ENCODE measurements at places on chromosomes 7 and 10.

DNA sequence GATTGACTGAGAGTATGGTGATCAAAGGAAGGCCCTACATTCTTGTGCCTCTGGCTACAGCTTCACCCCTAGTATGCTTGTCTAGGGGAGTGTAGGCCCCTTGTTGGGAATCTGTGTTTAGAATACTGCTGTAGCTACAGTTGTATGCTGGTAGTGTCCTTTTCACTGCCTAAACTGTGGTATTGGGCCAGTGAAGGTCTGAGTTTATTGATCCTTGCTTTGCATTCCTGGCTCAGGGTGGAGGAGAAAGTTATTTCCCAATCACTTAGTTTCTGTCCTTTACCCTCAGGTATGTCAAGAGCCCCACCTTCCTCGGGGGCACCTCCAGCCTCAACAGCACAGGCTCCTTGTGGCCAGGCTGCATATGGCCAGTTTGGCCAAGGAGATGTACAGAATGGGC, 6.6 kb downstream of the SEC24C start:
- no peak for DNase-seq

DNA sequence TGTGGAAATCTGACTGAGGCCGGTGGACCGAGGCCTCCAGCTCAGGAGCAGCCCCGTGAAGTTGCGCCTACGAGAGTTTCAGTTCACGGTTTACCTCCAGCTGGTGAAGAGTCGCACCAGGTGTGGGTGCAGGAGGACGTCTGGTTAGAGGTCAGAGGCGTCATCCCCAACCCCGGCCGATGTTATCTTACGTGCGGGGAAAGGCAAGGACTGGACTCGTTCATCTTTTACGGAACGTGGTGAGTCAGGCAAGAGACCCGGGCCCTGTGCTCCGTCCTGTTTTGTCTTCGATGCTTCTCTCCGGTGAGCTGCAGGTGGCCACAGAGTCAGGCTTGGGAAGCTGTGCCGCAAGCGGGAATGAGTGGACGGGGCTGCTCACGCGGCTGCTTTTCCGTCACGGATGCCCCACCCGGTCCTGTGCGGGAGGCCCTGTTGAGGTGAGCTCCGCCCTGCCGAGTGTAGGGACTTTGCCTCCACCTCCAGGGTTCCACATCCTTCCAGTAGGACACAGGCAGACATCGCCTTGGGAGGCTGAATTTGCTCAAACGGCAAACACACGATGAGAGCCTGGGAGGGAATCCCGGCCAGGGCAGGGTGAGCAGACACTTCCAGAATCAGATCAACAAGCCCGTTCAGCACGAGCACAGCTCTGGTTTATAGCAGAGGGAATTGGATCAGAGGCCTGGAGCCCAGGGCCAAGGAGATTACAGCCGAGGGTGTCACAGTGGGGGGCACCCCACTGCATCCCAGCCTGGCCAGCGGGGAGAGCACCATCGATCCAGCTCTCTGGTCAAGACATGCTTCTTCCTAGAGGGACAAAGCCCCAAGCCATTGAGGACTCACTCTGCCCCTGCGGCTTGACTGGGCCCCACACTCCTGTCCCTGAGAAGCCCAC, 50.1 kb upstream of the INPP5A start:
- no peak for DNase-seq

- DNase-seq, result no peak
These were observed 206.3 kb upstream of the PRSS1 start for GRCh38 chr7:142542942-142543341.

- no peak for DNase-seq
These were observed 396.2 kb downstream of the HTR7 start for GRCh38 chr10:90461437-90462155.

GRCh38 chr7:88429382-88429781, 122.7 kb upstream of the STEAP4 start:
- DNase-seq, result no peak

DNA sequence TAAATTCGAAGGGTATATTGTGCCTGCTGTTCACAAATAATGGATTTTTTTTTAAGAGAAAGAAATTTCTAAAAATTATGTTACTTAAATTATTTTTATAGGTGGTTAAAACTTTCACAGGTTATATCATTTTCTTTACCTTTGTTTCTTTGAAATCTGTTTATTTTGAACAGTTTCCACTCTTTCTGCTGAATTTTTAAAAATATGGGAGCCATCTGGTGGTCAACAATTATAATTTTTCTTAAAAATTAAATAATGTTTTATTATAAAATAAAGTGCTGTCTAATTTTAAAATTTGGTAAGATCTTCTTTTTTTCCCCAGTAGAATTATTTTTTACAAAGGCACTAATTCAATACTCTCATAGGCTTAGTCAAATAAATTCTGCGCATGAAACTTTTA, 263.9 kb downstream of the ETV1 start:
- no peak for DNase-seq

DNA sequence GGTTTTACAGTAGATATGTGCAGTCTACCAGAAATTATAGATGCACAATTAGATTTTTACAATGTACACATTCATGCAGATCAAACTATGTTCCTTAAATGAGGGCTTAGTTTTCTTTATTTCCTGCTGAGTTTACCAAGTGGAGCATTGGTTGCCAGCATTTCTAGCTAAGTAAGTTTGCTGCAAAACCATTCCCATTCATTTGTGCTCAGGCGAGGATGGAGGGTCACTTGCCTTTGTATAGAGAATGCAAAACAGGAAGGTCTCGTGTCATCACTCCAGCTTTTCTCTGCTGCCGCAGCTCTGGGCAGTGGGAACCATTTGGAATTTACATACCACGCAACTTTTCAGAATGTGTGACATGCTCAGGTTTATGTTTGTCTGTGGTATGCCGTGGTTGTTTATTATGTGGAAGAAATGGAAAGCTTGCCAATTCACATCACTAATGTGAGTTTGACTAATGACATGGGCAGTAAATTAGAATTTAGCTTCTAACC, 198.6 kb downstream of the TRIL start:
- DNase-seq, result no peak

GRCh38 chr7:153523320-153524015, 528.7 kb upstream of the DPP6 start:
- DNase-seq, result no peak

DNA sequence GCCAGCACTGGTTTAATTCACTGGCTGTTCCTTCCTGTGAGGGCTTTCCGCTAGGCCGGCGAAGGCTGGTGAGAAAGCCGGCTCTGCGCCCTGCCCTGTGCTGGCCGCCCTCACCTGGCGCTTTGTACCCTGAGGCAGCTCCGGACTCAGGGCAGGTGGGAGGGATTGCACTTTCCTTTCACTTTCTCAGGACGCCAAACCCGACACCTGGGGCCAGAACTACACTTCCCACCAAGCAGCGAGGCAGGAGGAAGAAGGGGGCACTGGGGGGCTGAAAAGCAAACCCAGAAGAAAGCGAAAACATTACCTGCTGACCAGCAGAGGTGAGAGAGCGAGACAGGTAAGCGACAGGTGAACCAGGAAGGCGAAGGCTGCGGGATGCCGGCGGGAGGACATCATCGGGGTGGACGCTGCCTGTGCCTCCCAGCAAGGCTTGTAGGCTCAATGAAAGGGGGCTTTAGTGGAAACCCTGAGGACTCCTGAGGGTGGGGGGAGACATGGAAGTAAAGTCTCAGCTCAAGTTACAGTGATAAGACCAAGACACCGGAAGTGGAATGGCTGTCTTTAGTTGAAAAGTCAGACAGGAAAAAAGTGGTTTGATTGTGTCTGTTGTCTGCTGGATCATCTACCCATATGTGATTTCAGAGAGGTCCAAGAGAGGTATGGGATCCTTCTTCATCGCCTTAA, at the start of gene RAB19:
TSS of gene RAB19 (plus strand) at position 181 of the 687 bp plus-strand sequence. CDS start 3,589 bp downstream, outside the sequence.
- peak; percentile 9 for DNase-seq

DNA sequence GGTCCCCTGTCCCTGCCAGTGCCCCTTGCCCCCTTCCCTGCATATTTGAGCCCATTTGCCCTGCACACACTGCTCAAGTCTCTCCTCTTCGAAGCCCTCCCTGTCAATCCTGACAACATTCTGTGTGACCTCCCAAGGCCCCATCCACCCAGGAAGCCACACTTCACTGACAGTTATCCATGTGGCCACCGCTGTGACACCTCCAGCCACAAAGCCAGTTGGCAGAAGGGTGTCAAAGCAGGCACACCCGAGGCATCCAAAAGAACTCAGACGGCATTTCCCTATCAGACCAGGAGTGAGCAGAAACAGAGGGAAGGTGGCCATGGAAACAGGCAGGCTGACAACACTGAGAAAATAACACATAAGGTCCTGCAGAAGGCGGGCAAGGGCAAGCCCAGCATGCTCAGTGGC, 4.6 kb downstream of the POLM start:
- DNase-seq, result no peak

GRCh38 chr7:55545496-55545895, 26.8 kb downstream of the VOPP1 start:
- DNase-seq, result no peak

GRCh38 chr10:3791974-3792633, 7.1 kb upstream of the KLF6 start:
- no peak for DNase-seq

DNA sequence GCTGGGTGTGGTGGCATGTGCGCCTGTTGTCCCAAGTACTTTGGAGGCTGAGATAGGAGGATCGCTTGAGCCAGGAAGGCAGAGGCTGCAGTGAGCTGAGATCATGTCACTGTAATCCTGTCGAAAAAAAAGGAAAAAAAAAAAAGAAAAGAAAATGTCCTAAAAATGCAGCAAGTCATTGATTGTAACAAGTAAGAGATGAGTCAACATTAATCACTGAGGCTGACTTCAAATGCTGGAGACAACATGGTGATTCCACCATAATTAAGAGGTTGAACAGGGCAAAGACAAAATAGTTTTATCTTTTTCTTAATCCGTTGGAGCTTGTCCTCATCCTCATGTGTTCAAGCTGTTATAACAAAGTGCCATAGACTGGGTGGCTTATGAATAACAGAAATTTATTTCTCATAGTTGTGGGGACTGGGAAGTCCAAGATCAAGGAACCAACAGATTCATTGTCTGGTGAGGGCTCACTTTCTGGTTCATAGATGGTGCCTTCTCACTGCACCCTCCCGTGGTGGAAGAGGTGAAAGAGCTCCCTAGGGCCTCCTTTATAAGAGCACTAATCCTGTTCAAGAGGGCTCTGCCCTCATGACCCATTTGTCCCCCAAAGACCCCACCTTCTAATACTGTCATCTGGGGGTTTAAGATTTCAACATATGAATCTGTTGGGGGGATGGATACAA, 60.3 kb downstream of the TBXAS1 start:
- DNase-seq, result no peak

- DNase-seq, result no peak
These were observed 11.4 kb downstream of the STK31 start for GRCh38 chr7:23721456-23721855.

DNA sequence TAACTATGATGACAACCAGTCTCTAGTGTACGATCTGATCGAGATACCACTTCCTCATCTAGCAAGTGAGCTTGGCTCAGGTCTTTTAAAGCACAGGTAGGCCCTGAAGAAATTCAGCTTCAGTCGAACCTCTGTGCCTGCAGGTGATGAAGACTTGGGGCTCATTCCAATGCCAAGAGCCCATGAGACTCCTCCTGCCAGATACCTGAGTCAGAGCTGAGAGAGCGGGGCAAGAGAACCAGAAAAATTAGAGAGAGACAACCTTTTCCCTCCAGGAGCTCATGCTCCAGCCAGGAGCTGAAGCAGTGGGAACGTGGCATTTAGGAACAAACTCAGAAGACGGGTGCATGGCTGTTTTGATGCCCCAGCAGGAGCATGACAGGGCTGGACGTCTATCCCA, 232.7 kb downstream of the FANK1 start:
- DNase-seq, result no peak

GRCh38 chr7:112452102-112452888, 2.0 kb downstream of the IFRD1 start:
- no peak for DNase-seq

GRCh38 chr10:106284802-106285587, 879.5 kb downstream of the SORCS1 start:
- no peak for DNase-seq

GRCh38 chr10:32943395-32943794, 14.6 kb downstream of the ITGB1 start:
- DNase-seq, result no peak

GRCh38 chr10:97673736-97674525, 13.1 kb downstream of the AVPI1 start:
- DNase-seq, result no peak

DNA sequence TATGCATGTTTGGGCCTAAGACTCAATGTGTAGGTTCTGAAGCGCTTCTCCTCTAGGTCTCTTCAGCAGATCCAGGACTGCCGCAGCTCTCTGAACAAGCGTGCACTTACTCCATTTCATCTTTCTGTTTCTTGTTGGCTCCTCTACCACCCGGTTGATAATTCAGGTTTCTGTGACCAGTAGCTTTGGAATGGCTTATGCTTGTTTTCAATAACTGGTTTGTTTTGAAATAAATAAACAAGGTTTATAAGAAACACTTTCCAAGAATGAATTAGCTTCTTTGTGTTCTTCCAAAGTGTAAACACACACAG, 1.5 kb downstream of the MDFIC start:
- DNase-seq, result no peak

DNA sequence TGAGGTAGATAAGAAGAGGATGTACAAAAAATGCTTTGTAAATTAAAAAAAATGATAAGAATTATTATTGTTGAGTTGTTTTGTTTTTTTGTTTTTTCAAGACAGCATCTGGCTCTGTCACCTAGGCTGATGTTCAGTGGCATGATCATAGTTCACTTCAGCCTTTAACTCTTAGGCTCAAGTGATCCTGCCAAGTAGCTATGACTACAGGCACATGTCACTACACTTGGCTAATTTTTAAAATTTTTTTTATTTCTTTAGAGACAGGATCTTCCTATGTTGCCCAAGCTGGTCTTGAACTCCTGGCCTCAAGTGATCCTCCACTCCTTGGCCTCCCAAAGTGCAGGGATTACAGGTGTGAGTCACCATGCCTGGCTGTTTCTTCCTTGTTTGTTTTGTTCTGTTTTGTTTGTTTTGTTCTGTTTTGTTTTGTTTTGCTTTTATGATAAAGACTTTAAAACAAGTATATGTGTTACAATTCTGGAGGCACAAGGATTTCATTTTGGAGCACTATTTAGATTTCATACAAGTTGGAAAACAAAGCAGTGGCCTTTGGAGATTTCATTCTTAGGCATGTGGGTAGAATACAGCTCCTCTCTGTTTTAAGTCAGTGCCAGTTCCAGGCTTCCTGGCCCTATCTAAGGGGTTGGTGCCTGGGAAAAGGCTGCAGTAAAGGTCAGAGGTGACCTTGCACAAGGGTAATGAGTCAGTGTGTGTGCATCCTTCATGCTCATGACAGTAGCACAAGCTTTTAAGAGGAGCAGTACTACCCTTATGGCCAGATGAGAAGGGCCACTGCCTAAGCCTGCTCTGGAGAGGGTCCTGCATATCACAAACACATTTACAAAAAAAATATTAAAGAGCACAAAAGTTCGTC, 17.9 kb downstream of the FGFBP3 start:
- DNase-seq, result no peak

GRCh38 chr10:73253225-73253555, 746 bp upstream of the MRPS16 start:
- no peak for DNase-seq

- no peak for DNase-seq
These were observed 80.4 kb downstream of the NRBF2 start for GRCh38 chr10:63213489-63213888.

- DNase-seq, result no peak
These were observed 314.4 kb upstream of the NPSR1 start for GRCh38 chr7:34343667-34344066.

- DNase-seq, result no peak
These were observed 1.3 kb downstream of the INPP5A start for GRCh38 chr10:132538790-132539421.
